Left lung (tissue), 14 donors: ENCODE measurements at places on chromosomes 7 and 10. TPM values are rescaled to one million over a fixed set of nuclear protein-coding genes. Genes with fewer than 3 reads are reported as not detected.

FFAR4 gene
- polyA plus RNA-seq = 0.21 TPM

HDAC9 gene
- 6.7 TPM for polyA plus RNA-seq

HHEX gene
- 22.1 TPM for polyA plus RNA-seq

MRPS16 gene
- polyA plus RNA-seq = 60.8 TPM

PNLIPRP1 gene
- polyA plus RNA-seq = not detected

SMO gene
- 57.0 TPM for polyA plus RNA-seq
